ENCODE measurements at places on chromosomes 5 and 9.

DNA sequence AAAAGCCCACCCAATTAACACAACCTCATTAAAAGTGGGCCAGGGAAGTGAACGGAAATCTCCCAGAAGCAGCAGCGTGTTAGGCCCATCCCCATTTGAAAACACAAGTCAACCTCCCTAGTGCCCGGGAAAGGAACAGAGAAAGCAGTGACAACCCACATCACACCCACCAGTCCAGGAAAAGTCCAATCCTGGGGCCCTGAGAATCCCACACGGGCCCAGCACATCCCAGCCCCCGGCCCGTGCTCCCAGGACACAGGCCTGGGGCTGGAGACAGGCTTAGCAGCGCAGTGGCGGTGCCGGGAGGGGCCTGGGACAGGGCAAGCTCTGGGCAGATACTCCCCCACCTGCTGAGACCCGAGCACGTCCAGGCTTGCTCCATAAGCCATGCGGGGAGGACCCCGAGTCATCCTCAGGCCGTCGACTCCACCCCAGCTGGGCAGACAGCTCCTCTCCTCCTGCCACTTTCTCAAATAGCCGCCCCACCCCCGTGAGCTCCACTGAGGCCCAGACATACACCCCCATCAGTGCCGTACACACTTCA lies 101.0 kb downstream of the KCNT1 start:
- DNase-seq: no peak

DNA sequence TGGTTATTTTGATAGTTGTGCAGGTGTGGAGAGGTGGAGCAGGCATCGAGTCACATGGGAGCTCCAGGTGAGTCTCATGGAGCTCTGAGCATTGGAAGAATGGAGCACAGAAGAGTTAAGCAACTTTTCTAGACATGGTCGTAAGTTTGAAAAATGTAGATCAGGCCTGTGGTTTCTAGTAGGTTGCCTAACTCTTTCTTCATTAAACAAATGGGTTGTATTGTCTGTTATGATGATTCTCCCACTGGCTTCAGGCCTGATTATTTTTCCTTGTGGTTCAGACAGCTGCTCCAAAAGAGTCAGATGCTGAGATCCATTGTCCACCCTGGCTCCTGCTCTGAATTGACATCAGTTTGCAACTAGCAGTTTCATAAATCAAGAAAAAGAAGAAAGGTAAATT lies 80.3 kb upstream of the RPS23 start:
- no peak for DNase-seq

DNA sequence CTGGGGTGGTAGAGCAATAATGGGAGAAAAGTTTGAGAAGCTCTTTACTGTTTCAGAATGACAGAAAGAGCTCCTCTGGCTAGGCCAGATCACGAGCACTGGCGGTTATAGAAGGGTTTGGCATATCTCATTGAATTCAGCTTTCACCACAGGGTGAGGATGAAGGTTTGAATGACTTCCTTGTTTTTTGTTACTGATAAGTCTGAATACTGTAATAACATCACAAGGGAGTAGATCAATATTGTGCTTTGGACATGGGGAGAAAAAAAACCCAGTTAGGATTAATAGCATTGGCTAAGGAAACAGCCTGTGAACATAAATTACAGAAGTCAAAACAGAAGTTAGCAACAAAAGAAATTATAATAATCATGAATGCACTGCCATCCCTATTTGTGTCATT lies 9.4 kb downstream of the PHAX start:
- DNase-seq: no peak

GRCh38 chr5:72397836-72398235 lies 77.7 kb downstream of the PTCD2 start:
- DNase-seq: no peak

GRCh38 chr5:167713896-167714295 lies 577.5 kb upstream of the WWC1 start:
- DNase-seq: no peak

DNA sequence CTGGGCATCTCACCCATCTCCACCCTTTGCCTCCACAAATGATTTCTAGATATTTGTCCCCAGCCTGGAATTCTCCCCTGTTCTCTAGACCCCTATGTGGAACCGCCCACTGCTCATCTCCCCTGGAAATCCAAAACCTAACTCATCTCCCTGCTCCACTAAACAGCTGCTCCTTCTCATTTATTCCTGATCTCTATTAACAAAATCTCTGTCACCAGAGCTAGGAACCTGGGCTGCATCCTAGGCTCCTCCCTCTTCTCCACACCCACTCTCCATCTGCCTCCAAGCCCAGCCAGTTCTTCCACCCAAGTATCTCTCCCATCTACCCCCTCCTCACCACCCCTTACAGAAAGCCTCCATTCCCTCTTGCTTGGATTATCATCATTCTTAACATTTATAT lies 24.0 kb upstream of the SYNPO start:
- no peak for DNase-seq

- no peak for DNase-seq
Observed at GRCh38 chr9:89514956-89515355, 17.0 kb upstream of the SEMA4D start.

DNA sequence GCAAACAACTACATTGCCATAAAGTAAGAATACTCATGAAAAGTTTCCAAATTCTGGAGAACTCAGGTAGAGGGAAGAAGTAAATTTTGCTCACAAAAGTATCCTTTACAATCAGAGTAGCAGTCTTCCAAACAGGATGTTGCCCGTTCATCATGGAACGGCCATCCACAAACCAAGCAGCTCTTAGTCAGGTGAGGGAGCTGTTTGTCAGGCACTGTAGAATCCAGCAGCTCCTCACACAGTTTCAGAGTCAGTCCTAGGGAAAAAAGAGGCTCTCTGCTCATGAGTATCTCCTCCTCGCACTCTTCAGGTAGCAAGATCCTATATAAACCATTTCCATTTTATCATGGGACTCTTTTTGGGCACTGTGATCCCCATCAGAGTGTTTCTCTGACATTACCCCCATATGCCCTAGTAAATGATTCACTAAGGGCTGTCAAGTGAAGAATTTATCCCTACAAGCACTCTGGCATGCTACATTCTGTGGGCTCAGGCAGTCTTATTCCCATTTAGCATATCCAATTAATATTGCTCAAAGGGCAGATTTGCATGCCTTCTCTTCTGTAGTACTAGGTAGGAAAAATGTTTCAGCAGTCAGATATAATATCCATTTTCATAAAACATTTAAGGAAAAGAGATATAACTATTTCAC lies 97.9 kb downstream of the WDR41 start:
- DNase-seq: no peak

DNA sequence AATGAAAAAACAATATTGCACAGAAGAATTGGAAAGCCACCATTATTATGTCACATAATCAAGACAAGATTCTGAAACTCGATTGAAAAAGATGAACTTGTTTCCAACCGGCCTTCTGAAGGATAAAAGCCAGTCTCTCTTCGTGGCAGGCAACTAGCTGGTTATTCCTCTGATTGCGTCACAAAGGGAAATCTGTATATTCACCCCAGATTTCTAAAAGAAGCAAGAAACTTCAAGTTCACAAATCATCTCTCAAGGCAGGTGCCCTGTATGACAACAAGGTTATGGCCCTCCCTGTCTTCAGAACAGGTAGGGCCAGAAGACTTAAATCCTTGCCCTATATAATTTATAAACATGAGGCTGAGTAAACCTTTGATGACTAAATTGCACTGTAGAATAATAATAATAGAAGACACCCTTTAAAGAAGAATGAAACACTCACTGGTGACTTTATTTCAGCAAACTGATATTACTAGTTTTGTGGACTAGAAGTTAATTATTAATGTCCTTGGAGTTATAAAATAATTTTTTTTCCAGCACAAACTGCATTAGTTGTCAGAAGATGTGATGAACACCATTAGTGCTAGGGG lies 2.9 kb upstream of the KLF4 start:
- DNase-seq: no peak

DNA sequence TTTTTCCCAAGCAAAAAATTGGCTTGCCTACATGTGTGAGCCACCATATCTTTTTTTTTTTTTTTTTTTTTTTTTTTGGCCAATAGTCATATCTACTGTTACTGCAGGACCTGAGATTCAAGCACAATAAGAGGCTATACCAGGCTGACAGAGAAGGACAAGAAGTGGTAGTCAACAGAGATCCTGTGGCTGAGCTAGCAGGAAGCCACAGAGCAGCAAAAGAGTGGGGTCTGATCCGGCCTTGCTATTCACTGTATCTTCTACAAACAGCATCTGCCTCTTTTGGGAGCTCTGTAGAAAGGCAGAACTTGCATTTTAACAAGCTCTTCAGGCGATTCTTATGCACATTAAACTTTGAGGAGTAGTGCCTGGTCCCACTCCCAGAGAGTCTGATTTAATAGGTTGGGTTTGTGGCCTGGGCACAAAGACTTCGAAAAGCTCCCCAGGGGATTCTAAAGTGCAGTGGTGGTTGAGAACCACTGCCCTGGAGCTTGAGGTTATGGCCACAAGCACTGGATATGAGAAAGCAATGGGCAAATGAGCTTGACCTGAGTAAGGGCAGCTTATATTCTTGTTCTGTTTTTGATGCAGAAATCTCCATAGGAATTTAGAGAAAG lies 162.8 kb downstream of the PIK3R1 start:
- DNase-seq: no peak

DNA sequence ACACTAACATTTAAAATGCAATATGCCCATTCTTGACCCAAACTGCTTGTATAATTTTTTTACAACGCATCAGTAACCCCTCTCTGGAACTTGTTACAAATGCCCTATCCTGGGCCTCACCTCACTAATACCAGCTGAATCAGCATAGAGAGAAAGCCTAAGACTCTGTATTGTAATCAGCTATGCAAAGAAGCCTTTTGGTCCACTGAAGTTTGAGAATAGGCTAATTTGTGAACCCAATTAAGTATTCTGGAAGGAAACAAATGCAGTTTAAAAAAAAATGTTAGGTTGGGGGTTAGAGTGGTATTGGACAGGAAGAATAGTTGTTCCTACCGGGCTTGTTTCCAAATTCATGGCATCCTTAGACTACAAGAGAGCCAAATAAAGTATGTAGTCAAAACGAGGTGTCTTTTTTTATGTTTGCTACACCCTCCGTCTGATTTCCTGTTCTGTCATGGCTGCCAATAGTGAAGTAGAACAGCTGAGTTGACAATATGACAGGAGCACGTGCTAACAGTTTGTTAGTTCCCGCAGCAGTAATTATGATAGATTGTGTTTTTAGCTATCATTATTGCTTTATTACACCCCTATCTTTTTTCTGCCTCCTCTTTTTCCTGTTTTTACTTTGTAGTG lies 1048.7 kb upstream of the NUDT12 start:
- no peak for DNase-seq

DNA sequence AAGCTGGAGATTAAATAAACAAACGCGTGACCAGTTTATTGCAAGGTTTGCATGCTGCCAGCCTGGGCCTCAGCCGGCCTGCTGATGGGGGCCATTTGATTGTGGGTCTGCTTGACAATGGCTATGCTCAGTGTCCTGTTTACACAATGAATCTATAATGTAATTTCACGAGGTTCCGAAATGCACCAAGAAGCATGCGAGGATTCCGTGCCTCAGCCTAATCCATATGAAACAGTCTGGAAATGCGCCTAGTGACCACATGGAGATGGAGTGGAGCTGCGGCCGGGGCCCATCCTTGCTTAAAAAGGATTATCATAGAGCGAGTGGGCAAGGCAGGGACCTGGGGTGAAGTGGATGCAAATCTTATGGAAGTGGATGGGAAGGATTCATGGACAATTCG lies 382.4 kb downstream of the CDK5RAP2 start:
- no peak for DNase-seq

Data from fibroblast of skin of left biceps (primary cell).